Type B pancreatic cell (in vitro differentiated cells): ENCODE measurements at places on chromosomes 5 and 9.

- no peak for DNase-seq
Observed at GRCh38 chr9:98317134-98317857, 61.8 kb upstream of the TBC1D2 start.

GRCh38 chr5:54009828-54010227 lies 300.5 kb downstream of the ARL15 start:
- DNase-seq, result no peak

DNA sequence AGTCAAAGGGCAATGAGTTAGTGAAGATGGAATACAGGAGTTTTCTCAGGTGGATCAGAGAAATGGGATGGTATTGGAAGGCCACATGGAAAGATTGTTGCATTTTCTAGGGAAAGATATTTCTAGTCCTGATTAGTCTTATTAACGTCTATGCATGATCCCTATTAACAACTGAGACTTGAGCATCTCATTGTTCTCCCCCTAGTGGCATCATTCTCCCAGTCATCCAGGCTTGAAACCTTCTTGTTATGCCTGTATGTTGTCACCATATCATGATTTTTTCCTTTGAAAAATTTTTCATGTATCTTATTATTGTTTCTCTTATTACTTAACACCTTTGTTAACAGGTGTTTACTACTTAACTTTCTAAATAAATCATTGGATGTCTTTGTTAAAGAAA lies 34.4 kb downstream of the KIF2A start:
- no peak for DNase-seq

DNA sequence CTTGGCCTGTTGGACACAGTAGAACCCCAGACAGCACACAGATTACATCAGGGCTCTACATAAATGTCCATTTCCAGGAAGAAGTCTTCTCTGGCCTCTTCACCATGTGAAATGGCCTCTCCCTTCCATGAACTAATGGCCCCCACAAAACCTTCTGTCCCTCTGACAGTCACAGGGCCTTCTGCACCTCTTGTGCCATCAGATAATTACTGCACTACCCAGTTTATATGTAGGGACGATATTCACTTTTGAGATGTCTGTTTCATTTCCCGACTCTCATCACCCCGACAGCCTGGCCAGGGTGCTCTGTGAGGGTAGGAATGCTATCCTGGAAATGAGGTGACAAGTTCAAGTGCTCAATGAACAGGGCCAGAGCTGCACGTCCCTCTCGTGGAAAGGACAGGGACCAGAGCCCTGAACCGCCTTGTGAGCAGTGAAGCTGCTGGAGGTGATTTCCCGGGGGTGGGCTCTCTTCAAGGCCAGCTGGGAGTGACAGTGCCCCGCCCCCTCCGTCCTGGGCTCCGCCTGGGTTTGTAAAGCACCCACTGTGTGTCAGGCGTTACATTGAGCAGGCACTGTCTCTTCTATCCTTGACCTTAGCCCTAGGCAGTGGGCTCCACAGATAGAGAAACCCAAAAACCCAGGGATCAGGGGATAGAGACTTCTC lies 3.0 kb upstream of the FAM78A start:
- no peak for DNase-seq

DNA sequence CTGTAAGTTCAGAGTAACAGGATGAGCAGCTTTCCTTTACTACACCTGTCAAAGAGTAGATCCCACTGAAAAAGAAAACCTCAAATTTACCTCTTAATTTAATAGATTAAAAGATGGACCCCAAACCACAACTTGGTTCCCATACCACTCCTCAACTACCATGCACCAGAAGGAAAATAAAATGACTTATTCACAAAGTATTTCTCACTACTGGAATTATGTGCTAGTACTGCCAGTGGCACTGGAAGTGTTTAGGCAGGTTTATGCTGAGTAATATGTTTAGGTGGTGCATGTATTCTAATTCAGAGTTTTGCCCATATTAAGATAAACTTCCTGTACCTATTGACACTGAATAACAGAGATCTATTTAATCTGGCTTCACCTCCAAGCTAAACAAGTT lies 6.6 kb downstream of the PLK2 start:
- DNase-seq, result no peak

DNA sequence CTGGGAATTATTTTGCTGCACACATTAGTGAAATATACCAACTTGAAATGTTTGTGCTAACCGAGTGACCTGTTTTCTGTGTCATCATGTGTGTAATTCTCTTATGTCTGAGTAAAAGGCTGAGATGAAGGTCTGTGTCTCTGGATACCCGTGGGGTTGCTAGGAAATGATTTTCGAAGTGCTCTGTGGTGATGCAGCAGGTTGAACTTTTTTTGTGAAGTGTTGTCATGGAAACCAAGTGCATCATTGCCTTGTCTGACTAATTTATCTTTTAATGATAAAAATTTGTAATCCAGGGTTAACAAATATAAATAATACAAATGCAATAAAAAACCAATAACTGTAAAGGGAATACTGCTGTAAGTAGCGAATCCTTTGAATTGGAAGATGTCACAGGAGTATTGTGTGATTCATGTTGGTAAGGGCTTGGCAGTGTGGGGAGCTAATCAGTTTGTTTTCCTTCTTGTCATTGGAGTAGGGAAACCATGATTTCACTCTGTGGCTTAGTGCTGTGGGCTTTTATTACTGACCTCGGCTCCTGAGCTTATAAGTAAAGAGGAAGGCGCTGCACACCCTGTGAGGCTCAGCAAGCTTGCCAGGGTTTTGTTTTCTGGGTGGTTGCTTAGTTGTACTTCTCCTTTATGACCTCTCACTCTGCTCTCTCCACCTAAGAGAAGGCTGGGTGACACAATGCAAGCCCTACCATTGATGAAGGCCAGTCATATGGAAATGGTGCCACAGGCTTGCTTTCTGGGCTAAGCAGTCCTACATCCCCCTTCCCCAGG lies 22.3 kb downstream of the PDE8B start:
- DNase-seq, result no peak

- no peak for DNase-seq
Observed at GRCh38 chr5:139183502-139183901, 14.7 kb downstream of the SIL1 start.

DNA sequence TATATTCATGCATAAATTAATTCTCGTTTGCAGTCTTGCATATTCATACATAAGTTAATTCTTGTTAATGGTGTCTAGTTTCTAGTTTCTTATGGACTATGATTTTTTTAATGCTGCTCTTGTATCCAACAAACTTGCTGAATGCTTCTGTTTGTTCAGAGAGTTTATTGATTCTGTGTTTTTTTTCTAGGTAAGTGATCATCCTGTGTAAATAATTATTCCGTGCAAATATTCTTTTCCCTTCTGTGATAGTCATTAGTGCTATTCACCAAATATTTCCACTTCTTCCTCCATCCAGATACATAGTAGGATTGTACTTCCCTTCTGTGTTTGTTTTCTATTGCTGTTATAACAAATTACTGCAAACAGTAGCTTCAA lies 35.8 kb upstream of the SHISAL2B start:
- no peak for DNase-seq

DNA sequence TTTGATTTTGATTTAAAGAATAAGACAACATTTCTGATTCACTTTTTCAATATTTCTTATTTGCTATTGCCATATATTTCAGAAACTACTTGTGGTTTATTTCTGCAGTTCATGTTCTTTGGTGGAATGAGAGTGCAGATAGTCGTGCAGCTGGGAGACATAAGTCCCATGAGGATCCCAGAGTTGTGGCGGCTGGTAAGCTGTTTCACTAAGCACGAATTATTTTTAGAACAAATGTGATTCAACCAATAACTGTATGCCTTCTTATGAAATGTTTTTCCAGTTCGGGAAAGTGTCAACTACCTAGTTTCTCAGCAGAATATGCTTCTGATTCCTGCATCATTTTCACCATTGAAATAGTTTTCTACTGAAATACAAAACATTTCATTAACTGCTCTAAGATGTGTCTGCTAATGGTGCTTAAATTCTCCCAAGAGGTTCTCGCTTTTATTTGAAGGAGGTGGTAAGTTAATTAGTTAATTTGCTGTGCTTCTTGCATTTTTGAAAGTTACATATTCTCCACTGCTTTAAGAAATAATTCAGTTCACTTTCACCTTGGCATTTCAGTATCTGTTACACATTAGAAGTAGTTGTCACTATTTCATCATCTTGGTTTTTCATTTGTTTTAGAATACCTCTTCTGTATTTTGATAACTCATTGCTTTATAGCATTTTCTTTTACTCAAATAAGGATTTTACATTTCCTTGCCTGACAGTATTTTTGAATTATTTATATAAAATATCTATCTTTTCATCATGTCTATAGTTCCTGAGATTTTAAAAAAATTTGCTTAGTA lies 9.0 kb downstream of the NIPSNAP3B start:
- no peak for DNase-seq

GRCh38 chr9:106060885-106061284 lies 366.5 kb downstream of the TMEM38B start:
- no peak for DNase-seq

DNA sequence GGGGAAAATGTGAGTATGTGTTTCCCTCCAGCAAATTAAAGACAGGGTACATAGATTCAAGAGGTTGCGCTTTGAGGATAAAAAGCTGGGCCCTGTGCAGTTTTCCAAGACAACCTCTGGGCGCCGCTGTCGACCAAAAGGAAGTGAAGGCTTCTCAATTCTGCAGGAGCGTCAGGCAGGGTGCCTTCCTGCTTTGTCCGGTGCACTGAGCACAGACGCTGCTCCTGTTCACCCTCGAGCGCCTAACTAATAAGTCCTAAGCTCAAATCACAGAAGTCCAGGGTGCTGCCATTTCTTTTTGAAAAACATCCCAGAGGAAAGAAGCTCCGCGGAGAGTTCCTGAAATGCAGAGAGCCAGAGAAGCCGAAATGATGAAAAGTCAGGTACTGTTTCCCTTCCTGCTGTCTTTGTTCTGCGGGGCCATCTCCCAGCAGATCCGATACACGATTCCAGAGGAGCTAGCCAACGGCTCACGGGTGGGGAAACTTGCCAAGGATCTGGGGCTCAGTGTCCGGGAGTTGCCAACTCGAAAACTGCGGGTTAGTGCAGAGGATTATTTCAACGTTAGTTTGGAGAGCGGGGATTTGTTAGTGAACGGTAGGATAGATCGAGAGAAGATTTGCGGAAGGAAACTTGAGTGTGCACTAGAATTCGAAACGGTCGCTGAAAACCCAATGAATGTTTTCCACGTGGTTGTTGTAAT lies at the start of gene PCDHGB1:
Gene PCDHGB1, plus strand, starts transcription at position 183 of the 703 bp plus-strand sequence. Its CDS starts 162 bp downstream, at position 345.
- no peak for DNase-seq
